ENCODE measurements at places on chromosomes 4 and X. TPM values are rescaled to one million over a fixed set of nuclear protein-coding genes. Genes with fewer than 3 reads are reported as not detected.

SPANXD gene
- total RNA-seq: not detected

NXF3 gene
- total RNA-seq: not detected

P2RY8 gene
- 0.32 TPM for total RNA-seq

DNA sequence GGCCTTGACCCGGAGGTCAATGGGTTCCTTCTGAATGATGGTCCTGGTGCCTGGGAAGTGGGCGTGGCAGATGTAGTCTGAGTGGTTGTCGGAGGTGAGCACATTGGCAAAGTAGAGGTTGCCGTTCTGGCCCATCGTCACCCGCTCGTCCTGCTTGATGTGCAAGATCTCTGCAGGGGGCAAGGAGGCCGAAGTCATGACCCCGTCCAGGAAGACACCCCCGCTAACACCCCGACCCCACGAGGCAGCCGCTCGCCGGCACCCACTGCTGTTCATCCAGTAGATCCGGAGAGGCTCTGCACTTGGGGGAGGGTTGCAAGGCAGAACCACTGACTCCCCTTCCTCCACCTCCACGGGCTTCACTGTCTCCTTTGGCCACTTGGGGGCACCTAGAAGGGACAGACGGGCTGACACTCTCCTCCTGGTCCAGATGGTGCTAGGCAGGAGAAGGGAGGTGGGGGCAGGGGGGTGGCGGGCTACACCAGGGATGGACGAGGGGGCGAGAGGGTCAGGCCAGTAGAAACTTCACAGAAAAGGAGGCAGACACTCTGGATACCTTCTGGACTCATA lies 15.1 kb downstream of the L1CAM start:
- DNase-seq: no peak

DNA sequence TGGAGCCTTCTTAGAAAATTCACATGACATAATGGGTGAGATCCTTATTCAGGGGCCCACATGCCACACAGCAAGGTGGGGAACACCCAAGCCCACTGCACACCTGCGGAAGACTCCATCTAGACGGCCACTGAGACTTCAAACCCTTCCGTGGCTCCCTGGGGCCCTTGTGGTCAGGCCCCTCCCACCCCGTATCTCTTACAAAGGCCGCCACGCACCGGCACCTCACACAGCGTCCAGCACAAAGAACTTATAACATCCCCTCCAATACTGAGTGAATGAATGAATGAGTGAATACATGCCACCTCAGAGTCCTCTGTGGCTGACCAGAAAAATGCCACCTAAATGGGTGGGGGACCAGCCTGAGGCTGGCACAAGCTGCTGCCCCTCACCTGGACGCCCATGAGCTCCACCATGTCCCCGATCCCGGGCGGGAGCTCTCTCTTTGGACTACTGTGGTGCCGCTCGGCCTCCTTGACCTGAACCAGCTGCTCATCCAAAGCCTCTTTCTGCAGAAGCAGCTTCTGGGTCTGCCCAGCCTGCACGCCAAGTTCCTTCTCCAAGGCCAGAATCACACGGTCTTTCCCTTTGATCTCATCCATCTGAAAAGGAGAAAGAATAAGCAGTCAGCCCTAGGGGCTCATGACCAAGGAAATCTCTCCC lies 66.9 kb upstream of the C4orf50 start:
- no peak for DNase-seq

- no peak for DNase-seq
Measured at GRCh38 chr4:119209586-119209985, 2.9 kb upstream of the USP53 start.
